CD14-positive monocyte (primary cell): ENCODE measurements at places on chromosomes 2 and 18. TPM values are rescaled to one million over a fixed set of nuclear protein-coding genes. Genes with fewer than 3 reads are reported as not detected.

Gene EFHD1
- not detected for polyA plus RNA-seq

Gene TDRD15
- not detected in 2 replicates for polyA plus RNA-seq

Gene CYS1
- polyA plus RNA-seq: not detected

Gene VIT
- not detected for polyA plus RNA-seq

Gene INHA
- not detected for polyA plus RNA-seq

Gene GNLY
- 4.6 and 6.3 TPM in 2 replicates for polyA plus RNA-seq

Gene POTEI
- not detected for polyA plus RNA-seq

Gene CFAP65
- not detected in 2 replicates for polyA plus RNA-seq

Gene IL1B
- 65.1 TPM for polyA plus RNA-seq

Gene MOGAT1
- polyA plus RNA-seq: not detected

Gene CHRNA1
- polyA plus RNA-seq: not detected

DNA sequence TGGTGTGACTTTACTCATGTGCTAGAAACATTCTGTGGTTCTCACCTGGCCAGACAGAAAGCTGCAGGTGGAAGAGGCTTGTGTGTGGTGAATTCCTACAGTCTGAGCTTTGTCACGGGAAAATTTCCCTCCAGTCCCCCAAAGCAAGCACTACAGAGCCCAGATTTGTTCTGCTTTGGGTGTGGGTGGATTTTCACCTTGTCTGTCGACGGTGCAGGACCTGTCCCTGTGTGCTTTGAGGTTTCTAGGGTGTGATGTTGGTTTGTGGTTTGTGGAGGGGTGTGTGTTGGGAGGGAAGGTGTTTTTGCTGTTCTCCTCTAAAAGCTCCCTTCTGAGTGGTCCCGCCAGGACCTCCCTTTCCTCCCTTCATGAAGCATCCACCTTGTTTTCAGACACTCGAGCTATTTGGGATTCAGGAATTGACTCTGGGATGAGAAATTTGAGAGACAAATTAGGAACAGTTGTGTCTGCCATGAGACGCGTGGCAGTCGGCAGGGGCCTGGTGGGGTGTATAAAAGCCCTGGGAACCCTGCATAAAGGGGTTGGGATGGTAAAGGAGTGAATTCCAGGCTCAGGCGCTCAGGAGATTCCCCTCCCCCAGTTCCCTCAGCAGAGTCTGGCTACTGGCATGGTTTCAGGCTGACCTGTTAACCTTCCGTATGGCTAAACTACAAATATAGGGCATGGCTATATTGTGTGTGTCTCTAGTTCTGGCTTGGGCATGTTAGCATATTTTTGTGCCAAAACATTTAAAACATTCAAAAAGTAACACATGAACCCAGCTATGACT lies 65.5 kb downstream of the DGKD start:
- no peak overlapping the region for H3K4me3 ChIP-seq
- no peak for DNase-seq

DNA sequence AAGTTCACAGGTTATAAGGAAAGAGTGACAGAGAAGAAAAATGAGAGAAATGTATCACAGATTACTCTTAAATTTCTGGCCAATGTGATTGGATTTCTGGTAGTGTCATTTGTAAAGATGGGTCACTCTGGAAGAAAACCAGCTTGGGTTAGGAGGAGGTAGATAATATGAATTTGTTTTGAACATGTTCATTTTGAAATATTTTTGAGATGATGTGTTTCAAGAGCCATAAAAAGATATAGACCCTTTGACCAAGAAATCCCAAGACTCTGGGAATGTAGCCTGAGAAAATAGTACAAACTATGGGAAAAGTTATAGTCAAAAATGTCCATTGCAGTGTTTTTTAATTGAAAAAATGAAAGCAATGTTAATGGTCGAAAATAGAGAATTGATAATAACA lies 70.7 kb downstream of the CALCRL start:
- no peak for DNase-seq
- H3K27ac ChIP-seq: no peak overlapping the region
- H3K36me3 ChIP-seq: peaks cover 5% of the 10 kb centered on the region

DNA sequence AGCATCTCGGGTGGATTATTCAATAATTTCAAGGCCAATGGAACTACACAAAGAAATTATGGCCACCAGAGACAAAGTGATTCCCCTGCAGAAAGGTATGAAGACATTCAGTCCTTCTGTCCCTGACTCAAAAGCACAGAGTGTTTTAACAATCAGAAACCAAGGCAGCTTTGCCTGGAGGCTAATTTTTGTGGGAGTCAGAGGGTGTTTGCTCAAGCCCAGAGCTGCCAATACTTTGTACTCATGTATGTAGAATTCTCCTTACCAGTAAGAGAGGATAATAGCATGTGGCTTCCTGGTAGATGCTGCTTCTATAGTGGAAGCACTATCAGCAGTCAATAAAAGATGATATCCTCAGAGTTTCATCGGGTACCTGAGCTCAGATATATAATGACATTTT lies 178.4 kb downstream of the KCNE4 start:
- no peaks in the 10 kb centered on the region for H3K4me1 ChIP-seq
- no peak for DNase-seq
- no peaks in the 10 kb centered on the region for H3K27me3 ChIP-seq
- no peak overlapping the region for H3K27ac ChIP-seq
- H3K36me3 ChIP-seq: no peaks in the 10 kb centered on the region

DNA sequence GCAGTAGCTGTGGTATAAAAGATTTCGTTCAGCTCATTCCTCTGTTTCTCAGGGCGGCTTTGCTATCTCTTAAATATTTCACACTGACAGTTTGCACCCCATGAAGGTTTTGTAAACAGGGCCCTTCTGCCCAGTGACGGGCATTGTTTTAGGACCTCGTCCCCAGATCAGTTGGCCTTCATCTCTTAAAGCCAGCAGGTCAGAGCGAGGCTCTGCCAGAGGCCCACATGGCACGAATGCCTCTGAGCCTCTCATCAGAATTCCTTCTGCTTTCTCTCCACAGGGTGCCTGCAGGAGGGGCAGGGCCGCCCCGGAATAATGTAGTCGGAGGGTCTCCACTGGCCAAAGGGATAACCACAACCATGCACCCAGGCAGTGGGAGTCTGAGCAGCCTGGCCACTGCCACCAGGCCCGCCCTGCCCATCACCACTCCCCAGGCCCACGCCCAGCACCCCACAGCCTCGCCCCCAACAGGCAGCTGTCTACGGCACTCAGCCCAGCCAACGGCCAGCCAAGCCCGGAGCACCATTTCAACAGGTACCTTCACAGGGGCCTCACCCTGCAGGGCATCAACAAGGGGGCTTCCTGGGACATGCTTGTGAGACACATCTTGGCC lies 177.0 kb downstream of the SEPTIN10 start:
- no peaks in the 10 kb centered on the region for H3K27me3 ChIP-seq
- no peak overlapping the region for H3K27ac ChIP-seq
- no peak for DNase-seq
- H3K4me1 ChIP-seq: no peaks in the 10 kb centered on the region
- no peak overlapping the region for H3K4me3 ChIP-seq

- peak overlapping the region; percentile 69 for H3K4me3 ChIP-seq
- no peaks in the 10 kb centered on the region for H3K27me3 ChIP-seq
- no peak for DNase-seq
- H3K27ac ChIP-seq: peak overlapping the region; percentile 89
- no peaks in the 10 kb centered on the region for H3K36me3 ChIP-seq
Measured at GRCh38 chr2:61906186-61906470, 654 bp downstream of the COMMD1 start.

- peak; percentile 19 for DNase-seq
- H3K27me3 ChIP-seq: no peaks in the 10 kb centered on the region
- peaks cover 33% of the 10 kb centered on the region for H3K4me1 ChIP-seq
Measured at GRCh38 chr18:63199743-63200241, 119.8 kb downstream of the BCL2 start.

DNA sequence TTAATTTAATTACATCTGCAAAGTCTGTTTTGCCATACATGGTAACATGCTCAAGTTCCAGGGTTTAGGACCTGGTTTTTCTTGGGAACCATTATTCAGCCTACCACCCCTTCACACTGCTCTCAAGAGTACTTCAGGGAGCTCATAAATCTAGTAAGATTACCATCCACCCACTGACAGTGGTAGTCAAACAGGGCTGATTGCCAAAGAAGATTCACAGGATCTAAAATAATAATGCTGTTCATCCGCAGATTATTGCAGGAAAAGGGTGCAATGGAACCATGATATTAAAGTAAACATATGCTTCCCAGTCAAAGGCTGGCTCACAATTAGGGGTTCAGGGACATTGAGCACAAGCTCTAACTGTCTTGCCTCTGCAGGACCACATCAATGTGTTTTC lies 148.0 kb upstream of the CYRIA start:
- H3K27ac ChIP-seq: no peak overlapping the region
- no peak overlapping the region for H3K4me3 ChIP-seq
- no peaks in the 10 kb centered on the region for H3K27me3 ChIP-seq
- DNase-seq: no peak

DNA sequence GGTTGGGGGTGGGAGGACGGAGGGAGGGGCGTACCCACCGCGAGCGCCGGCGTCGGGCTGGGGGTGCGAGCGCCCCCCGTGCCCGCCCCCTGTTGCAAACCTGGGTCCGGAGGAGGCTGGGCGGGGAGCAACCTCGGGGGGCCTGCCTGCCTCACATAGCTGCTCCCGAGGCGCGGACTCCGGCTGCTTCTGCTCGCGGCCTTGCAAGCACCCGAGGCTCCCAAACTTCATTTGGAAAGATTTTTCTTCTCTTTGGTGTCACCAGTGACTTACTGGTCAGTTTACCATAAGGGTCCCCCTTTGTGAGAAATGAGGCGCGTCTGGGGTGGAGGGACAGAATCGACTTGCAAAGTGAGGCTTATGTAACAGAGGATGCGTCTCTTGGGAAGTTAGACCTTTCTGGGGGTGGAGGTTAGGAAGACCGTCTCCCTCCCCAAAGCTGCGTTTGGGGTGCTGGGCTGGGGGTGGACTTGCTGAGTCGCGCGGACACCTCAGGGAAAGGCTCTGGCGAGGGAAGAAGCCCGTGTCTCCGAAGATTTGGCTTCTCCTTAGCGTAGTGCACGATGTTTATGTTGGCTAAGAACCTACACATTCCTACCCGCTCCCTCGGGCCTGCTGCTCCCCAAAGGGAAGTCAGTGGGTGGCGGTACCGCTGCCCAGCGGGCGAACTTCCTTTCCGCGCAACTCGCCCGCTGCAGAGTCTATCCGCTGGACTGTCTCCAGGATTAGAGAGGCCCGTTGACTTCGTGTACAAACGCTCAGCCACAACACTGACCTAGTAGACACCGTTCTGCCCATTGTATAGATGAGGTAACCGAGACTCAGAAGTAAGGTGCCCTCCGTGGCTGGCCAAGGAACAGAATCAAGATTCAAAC lies 559 bp downstream of the TMEM37 start:
- H3K4me1 ChIP-seq: peaks cover 17% of the 10 kb centered on the region
- DNase-seq: peak; percentile 4
- H3K4me3 ChIP-seq: peak overlapping the region; percentile 62
- no peak overlapping the region for H3K27ac ChIP-seq
- no peaks in the 10 kb centered on the region for H3K36me3 ChIP-seq

GRCh38 chr2:2389215-2389614 lies 58.1 kb upstream of the MYT1L start:
- H3K4me3 ChIP-seq: no peak overlapping the region
- no peak for DNase-seq
- no peak overlapping the region for H3K27ac ChIP-seq

DNA sequence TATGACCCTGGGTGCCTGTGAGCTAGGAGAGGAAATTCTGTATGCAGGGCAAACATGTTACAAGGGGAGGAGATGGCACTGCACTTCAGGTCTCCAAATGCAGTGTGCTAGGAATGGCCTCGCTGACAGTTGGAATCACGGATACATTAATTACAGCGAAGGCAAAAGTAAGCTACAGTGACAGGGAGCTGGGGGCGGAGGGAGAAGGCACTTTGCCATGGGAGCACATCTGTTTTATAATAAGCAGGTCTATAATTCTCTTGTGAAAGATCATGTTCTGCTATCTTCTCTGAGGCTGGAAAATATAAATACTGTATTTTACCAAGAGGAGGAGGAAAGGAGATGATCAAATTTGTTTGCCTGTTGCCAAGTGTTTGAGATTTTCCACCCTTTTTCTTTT lies 56.3 kb upstream of the FZD5 start:
- no peak for DNase-seq
- H3K36me3 ChIP-seq: peaks cover 30% of the 10 kb centered on the region
- no peaks in the 10 kb centered on the region for H3K27me3 ChIP-seq
- no peak overlapping the region for H3K4me3 ChIP-seq
- no peaks in the 10 kb centered on the region for H3K4me1 ChIP-seq
- no peak overlapping the region for H3K27ac ChIP-seq

GRCh38 chr2:101119431-101119830 lies 31.8 kb downstream of the TBC1D8 start:
- H3K27ac ChIP-seq: no peak overlapping the region
- H3K4me1 ChIP-seq: peaks cover 49% of the 10 kb centered on the region
- H3K36me3 ChIP-seq: peaks cover 5% of the 10 kb centered on the region
- DNase-seq: peak; percentile 32

DNA sequence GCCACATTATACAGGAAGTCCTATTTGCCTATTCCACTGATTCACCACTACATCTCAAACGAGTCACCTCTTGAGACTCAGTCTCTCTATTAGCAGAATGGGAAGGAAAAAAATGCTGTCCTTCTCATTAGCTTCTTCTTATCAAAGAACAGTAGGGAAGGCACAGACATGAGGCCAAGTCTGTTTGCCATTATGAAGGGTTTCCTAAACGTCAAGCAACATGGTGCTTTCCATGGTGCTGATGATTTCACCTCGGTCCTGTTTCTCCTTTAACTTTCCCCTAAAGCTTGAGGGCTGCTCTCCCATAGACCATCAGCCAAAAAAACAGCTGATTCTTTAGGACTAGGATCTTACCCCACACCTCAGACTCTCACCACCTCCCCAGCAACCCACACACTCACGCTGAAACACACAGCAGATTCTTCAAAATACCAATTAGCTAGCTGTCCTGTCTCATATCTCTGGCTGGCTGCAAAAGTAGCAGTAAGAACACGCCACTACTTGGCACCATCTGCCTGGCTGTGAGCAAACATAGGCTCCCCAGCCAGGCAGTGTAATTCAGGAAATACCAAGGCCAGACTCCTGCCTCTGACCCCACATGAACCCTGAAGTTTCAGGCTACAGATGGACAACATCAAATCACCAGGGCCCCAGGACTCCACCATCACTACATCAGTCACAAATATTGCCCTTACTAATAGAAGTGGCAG lies 30.5 kb downstream of the GALNT14 start:
- H3K27ac ChIP-seq: no peak overlapping the region
- H3K4me1 ChIP-seq: no peaks in the 10 kb centered on the region
- H3K4me3 ChIP-seq: no peak overlapping the region
- no peak for DNase-seq

DNA sequence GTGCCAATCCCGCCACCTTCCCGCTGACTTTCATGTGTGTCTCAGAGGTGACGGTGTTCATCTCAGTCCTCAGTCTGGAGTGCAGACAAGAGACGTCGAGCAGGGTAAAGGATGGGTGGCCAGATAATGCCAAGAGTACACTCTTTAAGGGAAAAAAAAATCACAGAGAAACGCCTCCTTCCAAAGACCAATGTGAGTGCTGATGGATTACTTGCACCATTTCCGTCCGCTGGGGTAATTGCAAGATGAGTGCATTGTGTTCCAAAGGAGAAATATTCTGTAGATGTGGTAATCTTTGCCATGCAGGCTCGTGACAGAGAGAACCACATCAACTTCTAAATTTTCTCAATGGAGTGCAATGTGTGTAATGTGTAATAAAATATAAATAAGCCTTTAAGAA lies 81.0 kb downstream of the KLHL29 start:
- H3K27me3 ChIP-seq: peaks cover 13% of the 10 kb centered on the region
- H3K4me1 ChIP-seq: no peaks in the 10 kb centered on the region
- H3K4me3 ChIP-seq: no peak overlapping the region
- no peak for DNase-seq
- no peaks in the 10 kb centered on the region for H3K36me3 ChIP-seq
